Renal pelvis (tissue), 12 donors: ENCODE measurements at places on chromosomes 3 and 15.

DNA sequence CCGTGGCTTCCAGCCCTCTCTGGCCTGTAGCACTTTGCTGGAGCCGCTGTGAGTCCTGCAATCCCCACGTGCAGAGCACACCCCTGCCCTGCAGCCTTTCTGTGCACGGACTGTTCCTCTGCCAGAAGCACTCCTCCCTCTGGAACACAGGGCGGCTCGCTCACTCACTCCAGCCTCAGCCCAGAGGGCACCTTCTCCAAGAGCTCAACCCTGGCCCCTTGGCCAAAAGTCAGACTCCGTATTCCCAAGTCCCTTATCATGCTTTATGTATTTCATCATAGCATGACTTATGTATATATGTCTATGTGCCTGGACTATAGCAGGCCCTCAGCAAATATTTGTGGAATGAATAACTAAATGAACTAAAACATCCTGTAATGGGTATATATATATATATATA, 63.2 kb downstream of the ASB7 start:
- DNase-seq, result no peak

DNA sequence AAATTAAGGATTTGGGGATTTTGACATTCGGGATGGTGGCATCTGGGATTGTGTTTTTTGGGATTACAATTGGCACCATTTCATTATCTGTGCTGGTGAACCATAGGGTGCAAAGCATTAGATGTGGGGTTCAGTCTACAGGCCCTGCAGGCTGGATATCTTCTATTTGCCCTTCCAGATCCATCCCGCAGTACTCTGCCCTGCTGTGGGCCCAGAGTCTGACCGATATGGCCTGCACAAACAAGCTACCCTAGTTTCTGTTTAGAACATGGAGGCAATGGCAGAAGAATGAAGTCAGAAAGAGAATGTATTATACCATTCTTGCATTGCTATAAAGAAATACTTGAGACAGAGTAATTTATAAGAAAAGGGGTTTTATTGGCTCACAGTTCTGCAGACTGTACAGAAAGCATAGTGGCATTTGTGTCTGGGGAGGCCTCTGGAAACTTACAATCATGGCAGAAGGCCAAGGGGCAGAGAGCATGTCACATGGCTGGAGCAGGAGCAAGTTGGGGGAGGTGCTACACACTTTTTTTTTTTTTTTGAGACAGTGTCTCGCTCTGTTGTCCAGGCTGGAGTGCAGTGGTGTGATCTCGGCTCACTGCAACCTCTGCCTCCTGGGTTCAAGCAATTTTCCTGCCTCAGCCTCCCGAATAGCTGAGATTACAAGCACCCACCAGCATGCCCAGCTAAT, 93.7 kb downstream of the NCEH1 start:
- no peak for DNase-seq

DNA sequence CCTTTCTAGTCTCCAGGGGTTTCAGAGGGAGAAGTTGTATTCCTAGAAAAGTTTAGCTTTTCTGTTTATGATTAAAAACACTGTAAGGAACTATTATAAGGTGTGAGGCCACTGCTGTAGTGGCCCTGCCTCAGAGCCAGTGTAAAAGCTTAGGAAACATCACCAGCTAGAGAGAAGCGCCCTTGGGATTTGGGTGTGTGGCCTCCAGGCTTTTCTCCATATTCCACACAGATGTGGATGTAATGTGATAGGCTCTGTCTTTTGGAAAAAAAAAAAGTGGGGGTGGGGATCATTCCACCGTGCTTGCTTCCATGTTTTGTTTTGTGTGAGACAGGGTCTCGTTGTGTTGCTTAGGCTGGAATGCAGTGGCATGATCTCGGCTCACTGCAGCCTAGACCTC, 13.9 kb downstream of the SEC61A1 start:
- DNase-seq, result no peak

DNA sequence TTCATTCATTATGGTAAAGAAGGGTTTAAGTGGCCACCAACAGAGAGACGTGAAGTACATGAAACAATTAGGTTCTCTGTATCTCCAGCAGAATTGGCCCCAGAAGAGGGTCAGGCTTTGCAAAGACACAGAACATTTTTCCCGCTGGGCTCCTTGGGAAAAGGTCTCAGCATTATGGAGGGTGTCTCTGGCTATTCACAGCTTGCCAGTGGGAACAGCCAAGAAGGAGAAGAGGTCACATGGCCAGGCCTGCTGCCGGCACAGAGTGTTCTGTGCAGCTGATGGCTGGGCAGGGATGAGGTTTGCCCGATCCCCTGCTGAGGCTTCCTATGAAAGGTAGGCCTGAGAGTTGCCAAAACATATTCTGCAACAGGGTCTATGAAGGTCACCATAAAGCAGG, 77.8 kb upstream of the LPP start:
- DNase-seq, result no peak

GRCh38 chr3:58487140-58487886, 4.6 kb upstream of the KCTD6 start:
- no peak for DNase-seq

DNA sequence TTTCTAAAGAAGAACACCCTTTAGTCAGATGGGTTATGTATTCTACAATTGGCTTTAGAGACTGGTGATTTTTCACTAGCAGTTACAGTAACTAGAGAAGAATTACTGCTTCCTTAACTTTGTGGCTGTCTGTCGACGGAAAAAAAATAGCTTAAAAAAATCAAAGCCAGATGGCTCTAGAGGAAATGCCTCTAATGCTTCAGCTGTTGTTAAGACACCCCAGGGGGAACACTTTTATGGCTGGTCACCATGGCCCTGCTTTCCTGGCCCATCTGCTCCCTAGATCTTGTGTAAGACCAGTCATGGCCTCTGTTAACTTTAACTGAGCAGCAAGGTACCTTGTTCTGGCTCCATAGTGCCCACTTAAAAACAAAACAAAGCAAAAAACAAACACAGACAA, 198.6 kb upstream of the PLSCR5 start:
- DNase-seq, result peak; percentile 34

- DNase-seq, result peak; percentile 12
Measured at GRCh38 chr3:40073310-40074007, 236.0 kb upstream of the EIF1B start.

DNA sequence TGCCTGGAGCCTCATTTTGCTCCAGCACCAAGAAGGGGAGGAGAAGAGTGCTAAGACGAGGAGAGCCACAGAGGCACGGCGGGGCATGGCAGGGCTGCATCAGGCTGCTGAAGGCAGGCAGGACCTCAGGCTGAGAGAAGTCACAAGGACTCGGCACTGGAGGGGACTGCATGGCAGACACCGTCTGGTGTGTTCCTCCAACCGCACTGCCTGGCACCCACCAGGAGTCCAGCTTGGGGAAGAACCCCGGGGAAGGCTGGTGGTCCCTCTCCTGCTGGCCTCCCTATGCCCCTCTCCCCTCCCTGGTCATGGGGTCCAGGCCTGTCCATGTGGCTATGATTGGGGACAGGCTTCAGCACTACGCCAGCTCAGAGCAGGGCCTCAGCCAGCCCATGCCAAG, 153.2 kb upstream of the MEF2A start:
- DNase-seq, result no peak

GRCh38 chr15:29676961-29677402, 145.3 kb downstream of the TJP1 start:
- peak; percentile 45 for DNase-seq

DNA sequence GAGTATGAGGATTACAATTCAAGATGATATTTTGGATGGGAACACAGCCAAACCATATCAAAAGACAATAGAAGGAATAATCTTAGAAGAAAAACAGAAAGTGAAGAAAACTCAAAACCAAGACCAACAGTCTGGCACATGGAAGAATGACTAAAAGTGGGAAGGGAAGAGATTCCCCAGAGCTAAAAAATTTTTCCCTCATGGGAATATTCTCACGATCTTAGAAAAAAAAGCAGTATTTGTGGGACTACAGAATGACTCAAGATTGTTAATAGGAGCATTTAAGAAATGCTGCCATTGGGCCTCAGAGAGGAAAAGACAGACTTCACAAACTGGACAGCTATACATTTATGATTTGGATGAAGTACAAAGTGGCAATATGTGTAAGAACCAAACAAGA, 18.3 kb downstream of the OSTN start:
- DNase-seq, result no peak

DNA sequence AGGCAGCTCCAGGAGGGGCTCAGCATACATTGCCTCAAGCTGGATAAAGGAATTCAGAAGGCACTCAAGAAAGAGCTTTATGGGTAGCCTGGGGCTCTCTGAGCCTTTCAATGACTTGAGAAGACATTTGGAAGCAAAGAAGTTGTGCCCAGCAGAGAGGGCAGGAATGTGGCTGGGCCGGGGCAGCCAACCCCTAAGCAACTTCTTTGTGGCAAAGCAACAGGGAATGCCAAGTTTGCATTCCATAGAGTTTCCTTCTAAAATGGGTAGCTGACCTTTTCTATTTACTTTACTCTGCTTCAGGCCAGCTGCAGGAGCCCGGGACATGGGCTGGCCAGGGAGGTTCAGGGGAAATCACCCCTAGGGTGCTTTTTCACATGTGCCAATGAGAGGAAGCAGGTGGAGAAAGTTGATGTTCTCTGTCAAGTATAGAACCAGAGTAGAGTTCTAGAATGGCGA, 45.6 kb downstream of the CCDC12 start:
- no peak for DNase-seq
